Esophagus squamous epithelium (tissue), 5 donors: ENCODE measurements at places on chromosomes 3 and 15.

DNA sequence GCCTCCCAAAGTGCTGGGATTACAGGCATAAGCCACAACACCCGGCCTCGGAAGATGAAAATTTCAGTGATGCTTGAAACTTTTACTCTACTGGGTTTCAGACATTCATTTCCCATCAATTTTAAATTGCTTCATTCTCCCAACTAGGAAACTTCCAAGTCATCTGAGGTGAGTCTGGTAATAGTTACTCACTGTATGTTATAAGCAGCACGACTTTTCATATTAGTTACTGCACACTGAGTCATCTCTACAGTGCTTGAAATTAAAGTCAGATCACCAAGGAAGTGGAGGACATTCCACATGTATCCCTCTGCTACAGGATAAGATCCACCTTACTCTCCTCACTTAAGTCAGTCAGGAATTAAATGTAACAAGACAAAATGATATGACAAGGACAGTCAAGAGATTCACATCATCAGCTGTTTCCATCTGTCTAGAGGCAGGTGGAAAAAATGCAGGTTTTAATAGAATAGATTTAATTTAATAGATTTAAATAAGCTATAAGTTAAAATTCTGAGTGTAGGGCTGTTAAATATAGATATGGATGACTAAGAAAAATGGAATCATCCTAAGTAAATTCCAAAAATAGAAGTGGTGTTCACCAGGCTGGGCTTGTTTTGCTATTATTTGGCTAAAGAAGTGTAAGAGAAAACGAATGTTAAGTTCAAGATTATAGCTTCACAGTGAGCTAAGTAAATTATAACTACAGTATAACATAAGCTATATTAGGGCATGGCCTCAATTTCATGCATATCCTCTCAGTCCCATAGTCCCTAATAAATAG, 104.4 kb downstream of the TMCO5A start:
- H3K4me1 ChIP-seq = no peaks in the 10 kb centered on the region
- H3K27ac ChIP-seq = no peak overlapping the region

DNA sequence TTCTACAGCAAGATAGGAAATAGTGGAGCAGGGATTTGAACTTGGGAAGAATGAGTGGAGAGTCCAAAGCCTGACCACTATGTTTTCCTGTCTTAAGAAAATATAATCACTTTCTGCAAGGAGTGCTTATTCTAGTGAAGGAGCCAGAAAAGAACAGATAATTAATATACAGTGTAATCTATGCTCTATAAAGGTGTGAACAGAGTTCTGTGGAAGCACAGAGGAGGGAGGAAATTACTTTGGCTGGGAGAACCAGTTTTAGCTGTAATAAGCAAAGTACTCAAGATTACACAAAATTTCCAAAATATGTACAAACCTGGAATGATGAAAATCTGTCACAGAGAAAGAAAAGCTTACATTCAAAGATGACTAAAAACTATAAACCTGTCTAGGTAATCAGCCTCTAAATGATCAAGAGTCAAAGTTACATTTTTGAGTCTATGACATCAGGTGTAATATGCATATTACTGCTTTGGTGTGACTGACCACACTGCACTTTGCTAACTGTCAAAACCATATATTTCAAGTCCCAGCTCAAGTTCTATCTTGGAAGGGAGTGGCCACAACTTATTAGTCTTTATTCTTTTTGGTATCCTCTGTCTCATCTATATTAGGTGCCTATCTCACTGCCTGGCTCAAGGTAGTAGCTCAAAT, 40.7 kb upstream of the MB21D2 start:
- no peak overlapping the region for H3K4me3 ChIP-seq
- no peaks in the 10 kb centered on the region for H3K4me1 ChIP-seq
- no peak overlapping the region for H3K27ac ChIP-seq
- no peak for DNase-seq
- H3K27me3 ChIP-seq = no peaks in the 10 kb centered on the region

GRCh38 chr15:29046281-29046810, 160.6 kb downstream of the APBA2 start:
- no peak for DNase-seq
- H3K4me3 ChIP-seq = no peak overlapping the region
- H3K27ac ChIP-seq = no peak overlapping the region
- H3K36me3 ChIP-seq = no peaks in the 10 kb centered on the region
- no peaks in the 10 kb centered on the region for H3K4me1 ChIP-seq
- H3K27me3 ChIP-seq = no peaks in the 10 kb centered on the region

- no peaks in the 10 kb centered on the region for H3K4me1 ChIP-seq
- H3K36me3 ChIP-seq = no peaks in the 10 kb centered on the region
- DNase-seq = no peak
- H3K4me3 ChIP-seq = no peak overlapping the region
- H3K27ac ChIP-seq = no peak overlapping the region
- no peaks in the 10 kb centered on the region for H3K27me3 ChIP-seq
Observed at GRCh38 chr3:175748087-175748730, 889.1 kb downstream of the NAALADL2 start.

DNA sequence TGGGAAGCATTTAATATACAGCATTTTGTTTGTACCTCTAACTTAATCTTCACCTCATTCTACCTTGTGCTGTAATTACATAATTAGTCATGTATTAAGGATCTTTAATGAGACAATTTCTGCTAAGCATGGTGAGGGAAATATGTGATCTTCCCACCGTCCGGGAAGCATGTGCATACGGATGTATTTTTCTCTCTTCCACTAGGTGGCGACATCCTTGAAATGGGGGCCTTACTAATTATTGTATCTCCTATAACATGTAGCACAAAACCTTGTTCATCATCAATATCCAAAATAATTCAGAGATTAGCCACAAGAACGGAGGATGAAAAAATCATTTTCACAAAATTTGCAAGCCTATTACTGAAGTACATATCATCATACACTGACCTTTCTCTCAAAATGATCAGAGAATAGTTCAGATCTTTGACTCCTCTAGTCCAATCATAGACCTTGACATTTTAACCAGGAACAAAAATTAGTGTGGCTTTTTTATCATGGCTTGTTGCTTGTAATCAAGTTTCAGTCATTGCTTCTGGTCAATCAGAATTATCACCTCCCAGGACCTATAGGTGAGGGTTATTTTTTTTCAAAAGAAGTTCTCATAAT, 148.9 kb upstream of the GBE1 start:
- H3K36me3 ChIP-seq = no peaks in the 10 kb centered on the region
- DNase-seq = no peak
- no peak overlapping the region for H3K27ac ChIP-seq
- no peaks in the 10 kb centered on the region for H3K27me3 ChIP-seq

GRCh38 chr3:177615015-177615414, 417.7 kb upstream of the TBL1XR1 start:
- DNase-seq = no peak
- H3K4me1 ChIP-seq = peaks cover 14% of the 10 kb centered on the region
- H3K27ac ChIP-seq = peak overlapping the region; percentile 49
